ENCODE measurements at places on chromosomes 4 and X.

GRCh38 chrX:1598876-1599790 lies 7.7 kb downstream of the AKAP17A start:
- no peak for DNase-seq

DNA sequence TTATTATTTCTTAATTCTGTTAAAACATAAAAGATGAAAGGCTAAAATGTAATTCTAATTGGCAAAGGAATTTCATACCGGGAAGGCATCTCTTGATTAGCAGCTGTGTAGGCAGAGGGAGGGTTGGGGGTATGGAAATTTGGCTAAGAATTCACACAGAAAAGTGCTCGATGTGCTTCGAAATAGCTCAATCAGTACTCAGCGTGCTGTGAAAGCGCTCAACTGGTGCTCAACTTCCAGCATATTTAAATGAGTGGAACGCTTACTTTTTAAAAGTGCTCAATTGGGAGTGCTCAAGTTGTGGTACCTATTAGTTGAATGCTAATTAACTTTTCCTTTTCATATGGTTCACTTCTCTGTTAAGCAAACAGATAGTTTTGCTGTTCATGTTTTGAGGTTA lies 695.9 kb upstream of the ATOH1 start:
- DNase-seq = no peak

- DNase-seq = no peak
Observed at GRCh38 chr4:172830295-172830764, 338.3 kb upstream of the GALNT7 start.

DNA sequence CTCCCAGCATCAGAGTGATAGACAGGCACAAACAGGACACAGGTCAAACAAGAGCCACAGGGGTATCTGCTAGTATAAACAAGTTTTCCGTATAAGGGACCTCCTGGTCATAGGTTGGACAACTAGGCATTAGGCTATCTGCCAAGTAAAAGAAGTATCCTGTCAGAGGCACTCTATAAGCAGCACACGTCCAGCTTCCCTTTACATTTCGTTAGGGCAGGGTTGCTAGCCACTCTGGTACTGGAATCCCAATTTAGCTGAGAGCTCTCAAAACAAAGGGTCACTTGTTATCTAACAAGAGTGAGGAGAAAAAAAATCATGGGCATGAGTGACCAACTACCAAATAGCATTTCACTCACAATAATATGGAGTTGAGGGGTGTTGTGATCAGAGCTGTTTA lies 780.7 kb upstream of the DIAPH2 start:
- no peak for DNase-seq

- DNase-seq = no peak
Observed at GRCh38 chr4:28004520-28004919, 1143.9 kb downstream of the STIM2 start.

DNA sequence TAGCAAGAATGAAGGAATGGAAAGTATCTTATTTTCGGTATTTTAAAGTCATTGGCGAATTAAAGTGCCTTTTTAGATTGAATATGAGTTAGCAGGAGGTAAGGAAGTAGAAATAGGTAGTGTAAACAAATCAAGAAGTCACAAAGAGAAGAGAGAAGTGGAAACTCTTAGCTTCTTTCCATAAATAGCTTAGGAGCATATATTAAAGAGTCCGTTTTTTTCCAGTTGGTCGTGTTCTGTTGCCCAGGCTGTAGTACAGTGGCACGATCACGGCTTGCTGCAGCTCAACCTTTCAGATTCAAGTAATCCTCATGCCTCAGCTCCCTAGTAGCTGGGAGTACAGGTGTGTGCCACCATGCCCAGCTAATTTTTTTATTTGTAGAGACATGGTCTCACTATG lies 56.4 kb downstream of the UBE2K start:
- DNase-seq = no peak

DNA sequence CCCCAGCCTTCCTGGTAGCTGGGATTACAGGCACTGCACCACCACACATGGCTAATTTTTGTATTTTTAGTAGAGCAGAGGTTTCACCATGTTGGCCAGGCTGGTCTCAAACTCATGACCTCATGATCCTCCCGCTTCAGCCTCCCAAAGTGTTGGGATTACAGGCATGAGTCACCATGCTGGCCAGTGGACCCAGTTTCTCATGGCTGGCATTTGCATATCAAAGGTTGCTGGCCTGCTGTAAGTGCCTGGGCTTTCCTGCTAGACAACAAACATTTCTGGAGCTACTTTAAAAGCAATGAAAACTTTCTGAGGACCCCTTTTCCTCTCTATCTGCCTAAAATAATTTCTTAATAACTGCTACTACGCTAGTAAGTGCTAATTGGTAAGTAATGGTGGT lies 228.2 kb downstream of the PCDH10 start:
- DNase-seq = no peak

GRCh38 chr4:82624819-82625218 lies 63.0 kb upstream of the TMEM150C start:
- DNase-seq = no peak

DNA sequence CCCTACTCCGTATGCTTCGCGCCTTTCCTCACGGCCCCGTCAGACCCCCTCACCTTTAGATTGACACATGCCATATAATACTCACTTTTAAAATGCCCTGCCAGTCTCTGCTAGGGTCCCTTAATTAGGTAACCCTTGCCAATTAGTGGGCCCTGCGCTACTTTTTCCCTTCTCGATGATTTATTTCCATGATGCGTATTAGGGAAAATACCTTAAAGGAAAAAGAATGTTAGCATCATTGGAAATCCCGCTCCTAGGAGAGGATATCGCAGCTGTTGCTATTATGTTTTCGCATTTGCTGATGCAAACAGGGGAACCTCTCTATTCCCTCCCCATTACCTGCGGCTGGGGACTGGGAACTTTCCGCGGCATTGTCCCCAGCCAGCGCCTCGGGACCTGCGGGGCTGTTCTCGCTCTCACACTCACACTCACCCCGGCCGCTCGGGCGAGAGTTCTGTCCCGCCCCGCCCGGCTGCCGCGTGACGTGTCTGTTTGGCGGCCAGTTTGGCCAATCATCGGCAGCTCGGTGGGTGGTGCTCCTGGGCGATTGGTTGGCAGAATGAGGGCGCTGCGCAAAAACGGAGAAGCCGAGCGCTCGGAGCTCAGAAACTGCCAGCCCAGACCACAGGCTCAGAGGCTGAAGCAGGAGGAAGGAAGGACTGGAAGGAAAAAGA lies at the start of gene PCDH10:
Gene PCDH10 (plus strand): TSS at position 605 of the 674 bp plus-strand sequence. CDS start 847 bp downstream, outside the sequence.
- DNase-seq = peak; percentile 5

- no peak for DNase-seq
Observed at GRCh38 chr4:183906489-183906738, 1.3 kb downstream of the STOX2 start.

DNA sequence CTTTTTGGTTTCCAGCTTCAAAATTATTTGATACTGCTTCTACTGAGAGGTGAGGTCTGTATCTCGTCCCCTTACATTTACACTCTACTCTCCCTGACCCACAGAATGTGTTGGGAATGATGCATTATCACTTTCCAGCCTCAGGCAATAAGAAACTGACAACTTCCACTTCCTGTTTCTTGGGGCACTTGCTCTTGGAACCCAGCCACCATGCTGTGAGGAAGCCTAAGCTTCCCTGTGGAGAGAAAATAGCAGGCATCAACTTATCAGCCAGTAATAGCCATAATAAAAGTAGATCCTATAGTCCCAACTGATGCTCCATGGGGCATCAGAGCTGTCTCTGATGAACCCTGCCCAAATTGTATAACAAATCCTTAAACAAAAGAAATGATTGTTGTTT lies 32.6 kb downstream of the RELL1 start:
- DNase-seq = no peak

- no peak for DNase-seq
Observed at GRCh38 chr4:53321151-53321983, 44.5 kb downstream of the SCFD2 start.

DNA sequence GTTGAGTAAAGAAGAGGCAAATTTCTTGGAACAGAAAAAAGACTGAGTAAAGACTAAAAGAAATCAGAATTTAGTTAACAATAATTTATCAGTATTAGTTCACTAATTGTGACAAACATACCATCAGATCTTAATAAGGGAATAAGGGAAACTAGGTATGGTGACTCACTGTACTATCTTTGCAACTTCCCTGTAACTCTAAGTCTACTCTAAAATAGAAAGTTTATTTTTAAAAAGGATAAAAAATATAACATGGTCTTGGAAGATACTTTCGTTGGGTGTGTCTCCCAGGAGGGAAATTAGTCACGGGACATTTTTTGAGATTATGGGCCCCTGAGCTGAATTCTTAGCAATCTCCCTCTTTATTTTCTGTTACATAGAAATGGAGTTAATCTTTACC lies 97.3 kb downstream of the EMCN start:
- DNase-seq = no peak

DNA sequence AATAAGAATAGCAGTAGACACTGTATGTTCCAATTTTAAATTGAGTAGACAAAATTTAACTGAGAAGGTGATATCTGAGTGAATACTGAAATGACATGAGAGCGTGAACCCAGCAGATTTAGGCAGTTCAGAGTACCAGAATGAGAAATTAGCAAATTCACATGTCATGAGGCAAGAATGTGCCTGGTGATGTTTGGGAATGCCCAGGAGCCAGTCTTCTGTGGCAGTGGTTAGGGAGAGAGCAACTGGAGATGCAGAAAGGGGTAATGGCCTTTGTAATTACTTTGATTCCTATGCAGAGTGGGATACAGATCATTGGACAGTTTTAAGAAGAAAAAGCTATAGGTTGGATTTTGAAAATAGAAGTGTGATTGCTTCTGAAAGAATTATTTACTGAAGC lies 621.9 kb downstream of the TECRL start:
- no peak for DNase-seq

DNA sequence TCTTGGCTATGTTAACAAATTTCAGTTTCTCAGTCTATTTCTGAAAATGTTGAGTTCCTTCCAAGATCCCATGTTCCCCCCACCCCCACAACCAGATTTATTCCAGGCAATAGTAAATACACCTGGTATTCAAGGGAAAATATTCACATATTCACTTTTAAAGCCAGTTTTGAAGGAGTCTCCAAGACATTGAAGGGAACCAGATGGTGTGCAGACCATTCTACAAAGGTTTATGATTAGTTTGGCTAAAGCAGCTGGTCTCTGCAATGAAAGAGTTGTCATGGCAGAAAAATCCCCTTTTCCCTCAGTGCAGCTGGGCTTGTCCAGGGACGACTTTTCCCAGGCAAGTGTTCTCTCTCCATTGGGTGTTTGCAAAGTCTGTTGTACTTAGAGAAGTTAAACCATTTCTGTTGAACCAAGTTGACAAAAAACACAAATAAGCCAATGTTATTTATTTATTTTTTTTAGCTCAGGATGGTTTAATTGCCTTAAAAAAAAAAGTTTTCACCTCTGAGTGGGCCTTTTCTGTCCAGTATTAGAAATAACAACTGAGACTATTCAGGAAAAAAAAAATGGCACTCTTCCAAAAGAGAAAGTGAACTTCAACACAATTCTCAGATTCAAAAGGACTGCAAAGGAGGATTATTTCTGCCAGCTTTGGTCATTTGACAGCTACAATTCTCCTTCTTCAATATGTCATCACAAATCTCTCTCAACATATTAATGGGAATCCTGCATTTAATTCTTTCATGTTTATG lies 410.6 kb downstream of the IL1RAPL1 start:
- DNase-seq = no peak

GRCh38 chrX:41275661-41276609 lies 58.0 kb upstream of the DDX3X start:
- peak; percentile 46 for DNase-seq

DNA sequence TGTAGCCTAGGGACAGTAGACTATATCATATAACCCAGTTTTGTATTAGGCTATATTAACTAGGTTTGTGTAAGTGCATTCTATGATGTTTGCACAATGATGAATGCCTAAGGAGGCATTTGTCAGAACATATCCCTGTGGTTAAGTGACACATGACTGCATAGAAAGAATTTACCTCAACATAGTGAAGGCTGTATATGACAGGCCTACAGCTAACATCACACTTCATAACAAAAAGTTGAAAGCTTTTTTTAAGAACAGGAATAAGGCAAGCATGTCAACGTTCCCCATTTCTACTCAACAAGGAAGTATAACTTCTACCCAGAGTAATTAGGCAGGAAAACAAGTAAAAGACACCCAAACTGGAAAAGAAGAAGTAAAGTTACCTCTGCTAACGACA lies 165.9 kb upstream of the NDST4 start:
- no peak for DNase-seq

- no peak for DNase-seq
Observed at GRCh38 chr4:40453912-40454311, 118.8 kb downstream of the CHRNA9 start.

GRCh38 chr4:139279760-139280620 lies at the start of gene MGARP:
MGARP (minus strand) TSS chr4:139280225; CDS start chr4:139280158, 67 bp downstream.
- no peak for DNase-seq

- DNase-seq = no peak
Observed at GRCh38 chr4:112726041-112726440, 89.1 kb downstream of the LARP7 start.

- no peak for DNase-seq
Observed at GRCh38 chrX:133394765-133395164, 20.5 kb downstream of the GPC4 start.

DNA sequence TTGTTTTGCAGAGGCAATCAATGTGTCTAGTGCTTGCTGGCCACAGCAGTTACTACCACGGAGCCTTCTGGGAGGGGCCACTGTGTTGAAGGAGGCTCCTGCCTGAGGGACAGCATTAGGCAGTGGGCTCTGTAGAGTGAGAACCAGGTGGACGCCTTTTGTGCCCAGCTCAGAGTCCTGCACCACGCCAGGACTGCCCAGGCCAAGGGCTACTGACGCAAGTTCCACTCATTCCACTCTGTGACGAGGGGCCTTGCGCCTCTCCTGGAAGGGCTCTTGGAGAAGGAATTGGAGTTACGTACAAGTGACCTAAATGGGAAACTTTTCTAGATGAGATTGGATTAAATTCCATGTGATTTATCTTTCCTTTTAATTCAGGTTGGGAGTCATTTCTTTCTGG lies 102.8 kb upstream of the MAGEE2 start:
- DNase-seq = no peak

DNA sequence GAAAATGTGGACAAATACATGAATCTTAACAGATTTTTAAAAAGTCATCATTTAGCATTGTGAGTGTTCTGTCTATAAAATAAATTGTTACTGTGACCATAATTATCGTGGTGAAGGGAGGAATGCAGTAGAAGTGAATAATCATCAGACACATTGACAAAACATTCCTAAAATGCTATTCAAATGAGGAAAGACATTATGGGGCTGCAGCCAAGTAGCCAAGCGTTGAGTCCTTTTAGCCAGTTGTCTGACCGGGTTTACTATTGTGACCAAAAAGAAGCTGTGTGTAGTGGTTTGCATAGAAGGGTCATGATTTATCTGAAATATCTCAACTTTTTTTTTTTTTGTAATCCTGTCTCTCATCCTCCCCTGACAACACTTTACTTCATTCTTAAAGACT lies 19.5 kb downstream of the WWC2 start:
- no peak for DNase-seq

Measured in activated CD4-positive, alpha-beta T cell treated with anti-CD3 and anti-CD28 coated beads for 4 hours (primary cell).